ENCODE measurements at places on chromosomes 3 and 15.

- DNase-seq, result no peak
Observed at GRCh38 chr15:34233614-34234013, 8.8 kb downstream of the EMC4 start.

GRCh38 chr3:181328346-181328745, 338.8 kb upstream of the DNAJC19 start:
- DNase-seq, result no peak

DNA sequence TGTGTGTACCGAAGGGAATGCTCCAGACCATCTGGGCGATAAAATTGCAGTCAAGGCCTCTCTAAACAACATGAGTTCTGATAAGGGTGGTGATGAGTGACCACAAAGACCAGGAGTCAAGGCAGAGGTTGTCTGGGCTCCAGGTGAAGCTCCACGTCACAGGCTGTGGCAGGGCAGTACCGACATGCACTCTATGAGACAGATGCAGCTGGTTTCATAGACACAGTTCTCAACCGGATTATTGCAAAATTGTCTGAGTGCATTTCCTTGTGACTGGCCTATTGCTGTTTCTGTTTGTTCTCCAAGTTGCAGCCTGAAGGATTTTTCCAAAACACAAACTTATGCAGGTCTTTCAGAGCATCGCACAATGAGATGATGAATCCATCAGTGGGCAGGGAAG, 157.5 kb upstream of the HES1 start:
- no peak for DNase-seq

DNA sequence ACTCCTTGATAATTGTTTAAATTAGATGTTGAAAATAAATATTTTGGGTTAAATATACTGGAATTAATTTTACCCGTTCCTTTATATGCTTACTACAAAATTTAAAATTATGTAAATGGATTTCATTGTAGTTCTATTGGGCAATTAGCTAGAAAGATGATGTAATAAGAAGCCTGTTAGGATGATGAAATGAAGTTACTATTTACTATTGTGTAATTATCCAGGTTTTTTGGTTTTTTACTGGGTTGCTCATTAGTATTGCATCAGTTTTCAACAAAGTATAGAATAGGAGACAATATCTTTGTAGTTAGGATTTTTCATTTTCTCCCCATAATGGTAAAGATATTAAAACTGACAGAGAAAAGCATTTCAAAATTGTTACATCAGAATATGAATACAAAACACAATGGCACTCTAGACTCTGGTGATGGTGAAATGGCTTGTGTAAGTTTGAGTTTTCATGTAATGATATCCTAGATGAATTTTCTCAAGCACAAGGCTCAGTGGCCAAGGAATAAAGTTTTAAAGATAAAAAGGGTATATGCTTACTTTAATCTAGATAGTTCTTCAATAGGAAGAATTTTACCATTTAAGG, 222.0 kb downstream of the P3H2 start:
- no peak for DNase-seq

DNA sequence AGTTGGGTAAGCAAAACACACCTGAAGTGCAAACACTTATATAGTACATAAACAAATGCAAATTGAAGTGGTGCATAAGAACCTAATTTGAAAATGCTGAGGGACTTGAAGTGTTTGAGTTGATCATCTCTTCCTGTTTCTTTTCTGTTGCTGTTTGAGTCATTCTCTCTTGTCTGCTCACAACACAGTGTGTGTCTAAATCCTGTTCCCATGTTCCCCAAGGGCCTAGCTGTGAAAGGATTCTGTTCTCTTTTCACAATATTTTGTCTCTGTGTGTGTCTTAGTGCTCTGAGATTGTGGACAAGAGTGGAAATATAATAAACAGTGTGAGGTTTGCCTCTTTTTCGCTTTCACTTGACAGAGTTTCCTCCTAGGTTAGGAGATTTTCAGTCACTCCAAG, 6.1 kb downstream of the CD96 start:
- DNase-seq, result no peak

DNA sequence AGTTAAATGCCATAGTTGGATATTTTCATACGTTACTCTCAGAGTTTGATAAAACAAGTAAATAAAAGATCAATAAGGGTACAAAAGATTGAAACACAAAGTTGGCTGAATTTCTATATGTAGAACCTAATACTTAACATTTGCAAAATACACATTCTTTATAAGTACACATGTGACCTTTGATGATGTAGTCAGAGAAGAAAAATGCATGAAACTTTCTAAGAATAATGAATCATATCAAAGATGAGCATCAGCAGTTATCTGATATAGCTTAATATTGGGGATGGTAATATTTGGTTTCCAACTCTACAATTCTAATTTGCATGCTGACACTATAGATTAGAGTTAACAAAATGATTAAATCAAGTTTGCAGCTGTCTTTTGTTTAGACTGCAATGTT, 188.0 kb upstream of the TGFBR2 start:
- no peak for DNase-seq

- no peak for DNase-seq
Observed at GRCh38 chr3:42545284-42545900, 36.4 kb downstream of the SEC22C start.

DNA sequence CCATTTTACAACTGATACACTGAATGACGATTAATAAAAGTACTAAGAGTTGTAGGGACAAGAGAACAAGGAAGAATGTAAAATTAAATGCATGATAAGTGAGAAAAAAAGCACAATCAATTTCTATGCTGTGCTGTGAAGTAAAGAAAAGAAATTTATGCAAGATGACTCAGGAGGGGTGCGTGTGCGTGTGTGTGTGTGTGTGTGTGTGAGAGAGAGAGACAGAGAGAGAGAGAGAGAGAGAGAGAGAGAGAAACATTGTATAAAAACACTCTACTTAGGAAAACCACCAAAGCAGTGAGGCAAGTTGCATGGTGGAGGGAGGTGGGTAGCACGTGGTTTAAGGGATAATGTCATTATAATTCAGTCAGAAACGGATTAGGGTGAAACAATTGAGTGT, 580.8 kb upstream of the ALCAM start:
- DNase-seq, result no peak

- no peak for DNase-seq
Observed at GRCh38 chr15:28116521-28117431, 17.7 kb upstream of the OCA2 start.

DNA sequence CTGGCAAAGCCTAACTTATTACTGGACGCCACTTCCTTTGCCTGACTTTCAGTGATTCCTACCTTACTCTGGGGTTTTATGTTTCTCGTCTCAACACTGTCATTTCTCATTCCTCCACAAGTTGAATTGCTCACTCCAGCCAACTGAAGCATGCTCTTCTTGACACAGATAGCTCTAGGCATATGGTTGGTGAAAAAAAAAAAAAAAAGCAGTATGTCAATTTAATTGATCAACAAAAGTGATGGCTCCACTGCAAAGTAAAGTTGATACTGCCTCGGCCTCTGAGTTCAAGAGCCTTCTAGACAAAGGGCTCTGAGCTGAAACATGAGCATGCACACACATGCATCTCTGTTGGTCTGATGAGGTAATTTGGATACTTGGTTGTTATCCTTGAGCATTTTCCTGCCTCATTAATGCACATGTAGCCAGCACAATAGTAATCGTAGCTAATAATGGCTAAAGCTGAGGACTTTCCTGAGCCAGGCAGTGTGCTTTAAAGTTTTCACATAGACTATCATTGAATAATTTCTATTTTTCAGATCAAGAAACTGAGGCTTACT, 21.4 kb upstream of the UBE2Q2 start:
- no peak for DNase-seq

DNA sequence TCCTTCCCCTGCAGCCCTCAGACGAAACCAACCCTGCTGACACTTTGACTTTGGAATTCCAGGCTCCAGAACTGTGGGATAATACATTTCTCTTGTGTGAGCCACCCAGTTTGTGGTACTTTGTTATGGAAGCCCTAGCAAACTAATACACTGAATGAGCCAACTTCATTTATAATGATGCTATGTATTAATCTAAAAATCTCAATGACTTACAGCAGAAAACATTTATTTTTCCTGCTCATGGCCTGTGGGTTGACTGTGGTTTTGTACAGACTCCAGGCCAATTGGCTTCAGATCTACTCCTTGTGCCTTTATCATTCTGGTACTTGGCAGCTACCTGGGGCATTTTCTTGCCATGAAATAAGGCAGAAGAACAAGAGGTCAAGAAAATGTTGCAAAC, 152.4 kb downstream of the EBLN2 start:
- no peak for DNase-seq

DNA sequence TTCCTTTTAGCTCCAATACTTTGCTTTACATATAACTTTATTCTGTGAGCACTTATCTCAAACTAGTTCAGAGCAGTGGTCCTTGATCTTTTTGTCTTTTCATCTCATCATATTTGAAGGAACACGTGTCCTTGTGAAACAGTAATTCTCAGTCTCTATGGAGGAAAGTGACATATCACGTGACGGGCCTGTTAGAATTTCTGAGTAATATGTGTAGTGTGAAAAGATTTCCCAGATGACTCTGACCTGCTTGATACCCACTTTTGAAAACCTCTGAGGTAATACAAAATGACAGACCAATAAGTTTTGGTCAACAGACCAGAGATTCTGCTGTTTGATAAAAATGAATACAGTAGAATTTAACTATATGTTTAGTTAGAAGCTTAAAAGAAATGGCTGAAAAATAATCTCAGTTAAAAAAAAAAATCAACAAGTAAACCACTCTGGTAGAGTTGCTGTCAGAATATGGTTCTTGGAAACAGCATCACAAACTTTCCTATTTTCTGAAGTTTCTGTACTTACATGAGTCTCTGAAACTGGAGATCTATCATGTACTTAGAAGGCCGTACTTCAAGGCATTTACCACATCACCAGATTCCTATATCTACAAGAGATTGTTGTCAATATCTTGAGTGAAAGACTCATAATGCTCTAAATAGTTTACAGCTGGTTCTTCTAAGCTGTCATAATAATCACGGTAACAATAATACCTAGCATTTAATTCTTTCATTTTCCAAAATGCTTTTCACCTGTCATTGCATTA, 590.2 kb upstream of the TBL1XR1 start:
- no peak for DNase-seq

DNA sequence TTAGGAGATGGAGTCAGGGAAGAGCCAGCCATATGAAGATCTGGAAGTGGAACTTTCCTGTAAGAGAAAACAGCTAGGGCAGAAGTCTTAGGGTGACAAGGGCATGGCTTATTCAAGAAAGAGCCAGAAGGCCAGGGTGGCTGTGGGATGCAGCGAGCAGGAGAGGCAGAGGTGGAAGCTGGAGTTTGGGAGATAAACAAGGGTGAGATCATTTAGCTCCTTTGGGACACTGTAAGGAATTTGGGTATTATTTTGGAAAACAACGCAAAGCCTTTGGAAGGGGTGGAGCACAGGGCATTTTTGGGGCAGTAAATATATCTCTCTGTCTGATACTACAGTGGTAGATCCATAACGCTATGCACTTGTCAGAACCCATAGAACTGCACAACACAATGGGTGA, 5.0 kb upstream of the IL16 start:
- no peak for DNase-seq

- no peak for DNase-seq
Observed at GRCh38 chr3:47036145-47036544, 56.7 kb downstream of the NBEAL2 start.

DNA sequence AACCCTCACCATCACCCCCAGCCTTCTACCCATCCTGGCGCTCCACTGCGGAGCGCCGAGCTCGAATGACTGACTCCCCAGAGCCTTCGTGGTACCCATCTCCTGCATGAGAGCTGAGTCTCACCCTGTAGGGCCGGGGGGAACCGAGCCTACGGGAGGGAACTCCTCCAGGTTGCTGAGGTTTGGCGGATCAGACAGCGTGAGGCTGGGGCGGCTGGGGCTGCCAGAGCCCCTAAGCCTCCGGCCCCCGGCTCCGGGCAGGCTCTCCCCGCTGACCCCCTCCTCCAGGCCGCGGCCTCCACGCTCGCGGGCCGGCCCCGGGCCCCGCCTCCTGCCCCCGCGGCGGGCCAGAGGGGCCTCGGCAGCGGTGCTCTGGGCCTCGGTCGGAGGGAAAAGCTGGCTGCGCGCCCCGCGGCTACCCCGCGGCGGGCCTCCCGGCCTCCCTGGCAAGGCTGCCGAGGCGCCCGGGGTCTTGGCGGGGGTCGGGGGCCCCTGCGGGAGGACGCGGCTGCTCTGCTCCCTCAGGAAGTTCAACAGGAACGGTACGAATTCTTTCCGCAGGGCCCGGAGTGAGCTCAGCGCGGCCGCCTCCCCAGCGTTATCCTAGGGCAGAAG, 643 bp downstream of the CDAN1 start:
- DNase-seq, result no peak

DNA sequence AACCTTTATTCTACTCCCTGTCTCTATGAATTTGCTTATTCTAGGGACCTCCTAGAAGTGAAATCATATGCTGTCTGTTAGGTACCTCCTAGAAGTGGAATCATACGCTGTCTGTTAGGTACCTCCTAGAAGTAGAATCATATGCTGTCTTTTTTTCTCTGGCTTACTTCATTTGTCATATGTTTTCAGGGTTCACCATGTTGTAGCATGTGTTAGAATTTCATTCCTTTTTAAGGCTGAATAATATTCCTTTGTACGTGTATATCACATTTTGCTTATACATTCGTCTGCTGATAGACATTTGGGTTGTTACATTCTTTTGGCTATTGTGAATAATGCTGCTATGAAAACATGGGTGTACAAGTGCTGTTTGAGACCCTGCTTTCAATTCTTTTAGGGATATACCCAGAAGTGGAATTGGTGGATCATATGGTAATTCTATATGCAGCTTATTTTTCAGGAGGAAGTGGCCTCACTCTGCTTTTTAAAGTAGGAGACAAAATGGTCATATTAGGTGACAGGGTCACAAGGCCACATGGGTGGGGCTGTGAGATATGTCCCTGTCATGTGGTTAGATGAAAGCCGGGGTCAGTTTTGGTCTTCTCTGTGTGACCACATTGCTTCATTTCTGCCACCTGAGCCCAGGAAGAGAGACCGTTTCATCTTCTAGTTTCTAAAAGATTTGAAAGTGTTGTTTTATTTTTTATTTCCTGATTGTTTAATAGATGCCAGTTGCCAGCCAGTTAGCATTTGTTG, 76.7 kb downstream of the FLNB start:
- DNase-seq, result no peak

DNA sequence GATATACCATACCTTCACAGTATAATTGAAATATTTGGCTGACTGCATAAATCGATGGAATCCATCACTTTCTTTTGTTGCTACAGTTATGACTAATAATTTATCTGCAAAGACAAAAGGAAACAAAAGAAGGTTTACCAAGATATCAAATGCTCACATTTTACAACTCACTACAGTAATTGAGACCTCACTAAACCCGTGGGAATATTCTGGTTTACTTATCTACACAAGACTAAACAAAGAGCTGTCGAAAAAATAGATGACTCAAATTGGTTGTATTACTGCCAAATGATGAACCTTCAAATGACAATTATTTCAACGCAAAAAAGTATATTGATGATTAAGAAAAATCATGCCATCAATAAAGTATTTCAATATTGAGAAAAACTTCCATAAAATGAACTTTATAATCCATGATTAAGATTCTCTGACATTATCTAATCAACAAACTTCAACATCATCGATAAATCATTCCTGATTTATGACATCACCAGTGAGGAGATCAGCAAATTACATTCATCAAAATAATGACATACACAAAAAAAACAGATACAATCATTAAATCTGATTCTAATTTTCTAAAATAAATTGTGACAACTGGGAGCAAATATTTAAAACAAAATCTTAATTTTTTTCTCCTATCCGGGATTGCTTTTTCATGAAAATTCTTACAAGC, 36.7 kb downstream of the PLOD2 start:
- DNase-seq, result no peak

GRCh38 chr3:101253396-101253795, 67.0 kb downstream of the IMPG2 start:
- DNase-seq, result no peak
